Thyroid gland (tissue), 4 donors: ENCODE measurements at places on chromosomes 1 and 21. TPM values are rescaled to one million over a fixed set of nuclear protein-coding genes. Genes with fewer than 3 reads are reported as not detected.

Gene GBP5
- 2.4 TPM for total RNA-seq

Gene GBP2
- total RNA-seq: 19.0 TPM

- DNase-seq: no peak
- no peaks in the 10 kb centered on the region for H3K27me3 ChIP-seq
- H3K4me1 ChIP-seq: no peaks in the 10 kb centered on the region
- H3K36me3 ChIP-seq: no peaks in the 10 kb centered on the region
- no peak overlapping the region for H3K27ac ChIP-seq
These were observed 17.0 kb upstream of the NGF start for GRCh38 chr1:115355069-115355468.

Gene ZNF695
- not detected for total RNA-seq

GRCh38 chr1:9724706-9725476 is 73.4 kb downstream of the PIK3CD start:
- H3K4me1 ChIP-seq: no peaks in the 10 kb centered on the region
- H3K27me3 ChIP-seq: no peaks in the 10 kb centered on the region
- H3K27ac ChIP-seq: no peak overlapping the region
- H3K36me3 ChIP-seq: peaks cover 30% of the 10 kb centered on the region
